ENCODE measurements at places on chromosomes 1 and 21. TPM values are rescaled to one million over a fixed set of nuclear protein-coding genes. Genes with fewer than 3 reads are reported as not detected.

Gene PLD5
- total RNA-seq: not detected

Gene UBASH3A
- 37.3 TPM for total RNA-seq

Gene SLFNL1
- total RNA-seq: 0.14 TPM

Gene NIBAN1
- 19.7 TPM for total RNA-seq

Measured in activated CD4-positive, alpha-beta T cell treated with anti-CD3 and anti-CD28 coated beads for 36 hours (primary cell).